ENCODE measurements at places on chromosomes 12 and 14.

DNA sequence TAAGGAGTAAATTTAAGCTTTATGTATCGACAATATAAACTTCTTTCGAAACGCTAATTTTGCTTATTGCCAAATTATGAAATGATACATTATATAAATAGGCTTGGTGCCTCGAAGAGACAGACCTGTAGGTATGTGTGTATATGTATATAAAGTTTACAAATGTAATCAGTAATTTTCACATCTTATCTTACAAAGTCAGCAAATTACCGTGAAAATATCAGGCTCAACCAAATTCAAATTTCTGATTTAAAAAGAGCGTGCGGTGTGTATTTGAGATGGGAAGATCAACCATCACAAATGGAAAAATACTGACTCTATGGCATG lies 605 bp downstream of the ZCRB1 start:
- no peak for DNase-seq

DNA sequence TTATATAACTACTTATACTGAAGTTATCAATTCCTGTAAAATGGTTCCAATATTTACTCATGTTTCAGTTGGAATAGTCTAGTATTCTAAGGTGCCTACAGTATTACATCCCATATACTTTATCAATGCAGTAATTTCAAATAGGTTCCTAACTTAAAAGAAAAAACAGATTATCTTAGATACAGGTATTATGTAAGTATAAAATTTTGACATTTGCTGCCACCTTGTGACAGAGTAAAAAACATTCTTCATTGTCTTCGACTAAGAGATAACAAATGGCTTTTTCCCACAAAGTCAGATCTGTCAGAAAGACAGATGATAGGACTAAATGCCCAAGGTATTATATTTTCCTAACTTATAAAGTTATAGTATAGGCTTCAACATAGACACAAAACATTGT lies 78.7 kb downstream of the TXNDC16 start:
- peak; percentile 3 for DNase-seq

- no peak for DNase-seq
Measured at GRCh38 chr12:132689227-132689626, 1.8 kb downstream of the PXMP2 start.

DNA sequence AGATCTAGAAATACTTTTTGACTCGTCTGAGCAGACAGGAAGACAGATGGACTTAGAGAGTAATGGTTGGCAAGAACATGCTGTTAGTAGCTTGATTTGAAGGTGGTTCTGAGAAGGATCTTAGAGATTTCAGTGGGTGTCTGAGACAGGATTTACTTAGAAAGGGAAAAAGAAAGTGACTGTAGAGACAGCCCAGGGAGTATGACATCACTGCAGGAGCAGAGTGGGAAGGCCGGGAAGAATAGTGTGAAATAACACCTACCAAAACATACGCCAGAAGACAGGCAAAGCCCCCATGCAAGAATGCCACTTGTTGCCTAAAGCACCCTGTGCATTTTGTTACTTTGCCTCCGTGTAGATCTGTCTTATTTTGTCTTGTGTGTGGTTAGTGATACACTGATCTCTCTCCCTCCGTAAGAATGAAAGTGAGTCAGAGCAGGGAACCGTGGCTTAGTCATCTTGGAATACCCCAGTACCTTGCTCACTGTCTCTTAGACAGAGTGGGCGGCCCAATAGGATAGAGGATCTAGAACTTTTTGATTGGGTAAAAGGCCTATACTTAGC lies 161.3 kb upstream of the IFNG-AS1 start:
- peak; percentile 6 for DNase-seq

DNA sequence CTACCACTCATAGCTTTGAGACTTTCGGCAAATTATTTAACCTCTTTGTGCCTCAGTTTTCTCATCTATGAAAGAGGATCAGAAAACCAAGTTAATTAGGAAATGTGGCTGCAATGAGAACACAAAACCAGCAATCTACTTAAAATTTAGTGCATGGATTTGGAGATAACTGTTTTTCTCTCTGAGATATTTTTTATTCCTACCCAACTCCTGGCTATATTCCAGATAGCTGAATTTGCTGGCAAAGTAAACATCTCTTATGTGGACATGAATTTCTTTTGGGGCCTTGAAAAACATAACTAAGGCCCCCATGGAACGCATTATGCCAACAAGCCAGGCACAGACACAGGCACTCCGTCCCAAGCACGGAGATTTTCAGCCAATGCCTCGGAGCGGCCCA lies 53.4 kb upstream of the FOXN3 start:
- no peak for DNase-seq

DNA sequence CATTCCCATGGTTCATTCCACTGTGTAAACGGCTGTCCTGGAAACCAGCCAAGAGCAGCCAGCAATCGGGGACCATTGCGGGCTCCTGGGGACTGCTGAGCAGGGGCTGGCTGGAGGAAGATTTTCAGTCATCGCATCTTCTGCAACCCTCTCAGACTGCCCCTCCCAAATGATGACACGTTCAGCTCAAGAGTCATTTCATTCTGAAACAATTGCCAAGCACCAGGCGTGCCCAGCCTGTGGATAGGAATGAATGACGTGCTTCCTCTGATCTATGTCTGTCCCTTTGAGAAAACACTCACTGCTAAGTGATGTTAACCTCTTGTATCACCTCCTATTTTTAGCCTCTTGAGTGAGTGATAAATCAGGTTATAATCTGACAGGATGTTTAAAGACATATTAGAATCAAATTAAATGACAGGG lies 62.0 kb downstream of the NDUFA12 start:
- DNase-seq = no peak

DNA sequence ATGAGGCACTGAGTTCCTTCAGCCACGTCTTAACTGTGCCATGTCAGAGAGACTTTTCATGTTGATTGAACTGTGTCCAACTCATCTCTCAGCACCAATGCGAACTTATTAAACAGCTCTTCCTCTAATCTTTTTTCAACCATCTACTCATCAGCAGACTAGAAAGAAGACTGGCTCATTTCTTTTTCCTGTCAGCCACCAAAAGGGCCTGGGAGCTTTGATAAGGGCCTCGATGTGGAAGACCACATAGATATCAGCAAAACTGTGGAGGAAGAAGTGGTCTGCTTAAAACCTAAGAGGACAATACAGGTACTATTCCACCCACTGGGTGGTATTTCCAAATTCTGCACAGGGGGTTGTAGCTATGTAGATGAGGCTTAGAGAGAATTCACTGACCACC lies 3.6 kb upstream of the PLXNC1 start:
- DNase-seq = no peak

- no peak for DNase-seq
Measured at GRCh38 chr12:52291267-52291935, at the start of gene KRT81. TSS of gene KRT81 (minus strand) at chr12:52291534. CDS start at chr12:52291465, 69 bp downstream.

DNA sequence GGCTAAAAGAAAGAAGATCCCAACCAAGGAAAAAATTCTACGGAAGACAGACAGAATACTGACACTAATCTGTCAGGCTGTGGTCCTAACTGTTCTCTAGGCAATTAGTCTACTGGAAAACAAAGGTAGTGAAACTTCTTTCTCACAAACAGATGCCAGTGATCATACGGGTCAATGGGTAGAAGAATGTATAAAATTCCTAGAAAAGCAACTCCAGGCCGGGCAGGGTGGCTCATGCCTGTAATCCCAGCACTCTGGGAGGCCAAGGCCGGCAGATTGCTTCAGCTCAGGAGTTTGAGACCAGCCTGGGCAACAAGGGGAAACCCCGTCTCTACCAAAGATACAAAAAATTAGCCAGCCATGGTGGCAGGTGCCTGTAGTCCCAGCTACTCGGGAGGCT lies 64.8 kb downstream of the HECTD4 start:
- no peak for DNase-seq

DNA sequence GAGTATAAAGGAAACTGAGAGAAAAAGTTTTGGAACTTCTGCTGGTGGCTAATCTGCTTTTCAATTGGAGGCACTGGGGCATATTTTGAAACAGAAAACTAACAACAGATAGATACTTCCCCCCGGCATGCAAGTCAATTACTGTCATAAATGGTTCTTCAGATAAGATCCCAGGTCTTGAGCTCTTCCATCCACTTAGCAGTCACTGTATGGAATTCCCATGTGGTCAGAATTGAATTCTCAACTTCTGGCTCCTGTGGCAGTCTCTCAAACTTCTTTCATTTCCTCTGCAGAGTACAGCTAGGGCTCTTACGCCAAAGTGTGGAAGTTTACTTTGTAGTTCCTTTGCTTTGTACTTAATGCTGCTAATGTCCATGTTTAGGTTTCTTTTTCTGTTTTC lies 452.2 kb downstream of the IPO8 start:
- no peak for DNase-seq

GRCh38 chr12:30564394-30564793 lies 131.3 kb downstream of the IPO8 start:
- no peak for DNase-seq

DNA sequence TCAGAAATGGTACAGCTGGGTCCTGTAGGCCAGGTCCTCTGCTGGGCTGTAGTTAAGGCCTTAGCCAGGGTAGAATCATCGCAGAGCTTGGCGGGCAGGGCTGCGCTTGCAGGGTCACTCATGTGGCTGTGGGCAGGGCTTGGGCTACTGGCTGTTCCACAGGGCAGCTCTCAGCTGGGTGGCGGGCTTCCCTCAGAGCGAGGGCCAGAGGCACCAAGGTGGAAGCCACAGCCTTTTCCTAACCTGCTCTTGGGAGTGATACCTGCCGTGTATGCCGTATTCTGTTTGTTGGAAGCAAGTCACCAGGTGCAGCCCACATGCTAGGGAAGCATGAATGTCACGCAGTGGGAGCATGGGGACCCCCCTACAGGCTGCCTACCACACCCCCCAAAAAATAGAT lies 69.8 kb upstream of the RIN3 start:
- DNase-seq = no peak
